Epithelial cell of proximal tubule (primary cell): ENCODE measurements at places on chromosomes 3 and 15. TPM values are rescaled to one million over a fixed set of nuclear protein-coding genes. Genes with fewer than 3 reads are reported as not detected.
A peak's percentile ranks its signal among the peaks of the same experiment; 100 is the strongest.

DNA sequence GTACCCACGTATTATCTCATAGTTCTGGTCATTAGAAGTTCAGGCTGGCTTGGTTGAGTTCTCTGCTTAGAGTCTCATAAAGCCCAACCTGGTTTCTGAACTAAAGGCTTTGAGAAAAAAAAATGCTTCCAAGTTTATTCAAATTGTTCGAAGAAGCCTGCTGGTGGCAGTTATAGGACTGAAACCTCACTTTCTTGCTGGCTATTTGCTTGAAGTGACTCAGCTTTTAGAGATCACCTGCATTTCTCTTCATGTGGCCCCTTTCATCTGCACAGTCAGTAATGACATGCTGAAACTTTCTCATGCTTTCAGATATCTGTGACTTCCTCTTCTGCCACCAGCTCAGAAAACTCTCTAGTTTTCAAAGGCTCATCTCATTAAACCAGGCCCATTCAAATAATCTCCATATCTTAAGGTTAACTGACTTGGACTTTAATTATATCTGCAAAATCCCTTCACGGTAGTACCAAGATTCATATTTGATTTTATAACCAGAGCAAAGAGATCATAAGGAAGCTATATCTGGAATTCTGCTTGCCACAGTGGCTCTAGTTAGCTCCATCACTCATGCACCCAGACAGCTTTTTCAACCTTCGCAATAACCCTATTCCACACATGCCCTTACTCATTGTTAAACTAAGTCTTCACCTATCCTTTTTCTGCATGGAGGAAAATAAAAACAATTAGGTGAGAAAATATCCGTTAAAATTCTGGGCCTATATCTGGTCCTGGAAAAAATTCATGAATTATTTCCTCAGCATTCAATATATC lies 433.8 kb upstream of the CBLB start:
- DNase-seq, result no peak

DNA sequence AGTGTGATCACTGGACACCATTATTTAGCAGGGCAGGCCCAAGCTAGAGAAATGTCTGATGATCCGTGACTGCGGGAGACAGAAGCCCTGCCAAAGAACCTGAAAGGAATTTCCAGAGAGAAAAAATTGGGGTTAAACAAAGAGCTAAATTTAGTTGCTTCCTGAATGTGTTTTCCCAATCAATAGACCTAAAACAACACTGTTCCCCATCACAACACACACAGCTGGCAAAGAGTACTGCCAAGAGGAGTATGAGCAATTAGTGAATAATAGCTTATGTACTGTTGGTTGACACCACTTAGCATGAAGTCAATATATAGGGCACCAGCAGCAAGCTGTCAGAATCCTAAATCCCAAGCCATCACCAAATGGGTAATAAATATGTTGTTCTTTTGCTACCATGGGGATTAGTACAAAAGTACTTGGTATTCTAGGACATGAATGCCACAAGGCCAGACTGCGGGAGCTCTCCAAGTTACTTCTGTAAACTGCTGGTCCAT lies 35.7 kb downstream of the CLK3 start:
- DNase-seq, result peak; percentile 80

DNA sequence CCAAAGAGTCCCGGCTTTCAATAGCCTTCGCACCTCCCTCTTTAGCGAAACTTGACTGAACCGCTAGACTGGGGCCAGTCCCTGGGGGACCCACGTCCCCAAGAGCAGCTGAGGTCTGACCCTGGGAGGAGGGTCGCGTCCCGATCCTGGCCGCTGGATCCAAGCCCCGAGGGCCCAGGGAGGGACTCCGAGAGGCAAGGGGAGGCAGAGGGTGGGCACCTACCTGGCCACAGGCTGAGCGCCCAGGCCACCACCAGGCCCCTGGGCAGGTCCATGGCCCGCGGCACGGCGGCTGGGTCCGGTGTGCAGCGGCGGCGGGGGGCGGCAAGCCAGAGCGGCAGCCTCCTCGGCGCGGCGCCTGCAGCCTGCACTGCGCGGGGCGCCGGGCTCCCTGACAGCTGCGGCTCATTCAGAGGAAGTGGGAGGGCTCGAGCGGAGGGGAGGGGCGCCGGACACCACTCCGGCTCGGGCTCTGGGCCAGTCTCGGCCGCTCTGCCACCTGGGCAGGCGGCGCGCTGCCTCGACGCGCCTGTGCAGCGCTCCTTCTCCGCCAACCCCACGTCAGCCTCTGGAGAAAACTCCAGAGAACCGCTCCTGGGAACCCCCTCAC lies at the start of gene ITGA11:
ITGA11 (minus strand) TSS at position 372 of the 610 bp plus-strand sequence; CDS start at position 275, 97 bp downstream.
- no peak for DNase-seq

- peak; percentile 62 for DNase-seq
These were observed 31.6 kb upstream of the NUDT16 start for GRCh38 chr3:131349946-131350347.

DNA sequence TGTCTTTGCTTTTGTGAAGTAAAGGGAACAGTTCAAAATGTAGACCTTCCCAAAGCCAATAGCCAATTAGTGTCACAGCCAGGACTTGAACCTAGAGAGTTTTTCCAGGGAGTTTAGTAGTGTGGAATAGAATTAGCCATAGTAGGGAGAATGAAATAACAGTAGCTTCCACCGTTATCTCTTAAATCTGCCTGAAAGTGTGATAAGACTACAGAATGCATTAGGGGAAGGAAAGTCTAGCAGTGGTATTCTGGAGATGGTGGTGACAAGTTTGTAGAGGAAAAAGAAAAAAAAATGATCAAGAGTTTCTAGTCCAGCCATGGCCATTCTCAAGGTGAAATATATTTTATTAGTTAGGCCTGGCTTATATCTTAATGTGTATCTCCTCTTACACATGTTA lies 13.8 kb downstream of the ATP11B start:
- no peak for DNase-seq

The TMC3 gene
- not detected in 2 replicates for total RNA-seq

GRCh38 chr3:165193366-165194254 lies 2.6 kb downstream of the SLITRK3 start:
- no peak for DNase-seq

DNA sequence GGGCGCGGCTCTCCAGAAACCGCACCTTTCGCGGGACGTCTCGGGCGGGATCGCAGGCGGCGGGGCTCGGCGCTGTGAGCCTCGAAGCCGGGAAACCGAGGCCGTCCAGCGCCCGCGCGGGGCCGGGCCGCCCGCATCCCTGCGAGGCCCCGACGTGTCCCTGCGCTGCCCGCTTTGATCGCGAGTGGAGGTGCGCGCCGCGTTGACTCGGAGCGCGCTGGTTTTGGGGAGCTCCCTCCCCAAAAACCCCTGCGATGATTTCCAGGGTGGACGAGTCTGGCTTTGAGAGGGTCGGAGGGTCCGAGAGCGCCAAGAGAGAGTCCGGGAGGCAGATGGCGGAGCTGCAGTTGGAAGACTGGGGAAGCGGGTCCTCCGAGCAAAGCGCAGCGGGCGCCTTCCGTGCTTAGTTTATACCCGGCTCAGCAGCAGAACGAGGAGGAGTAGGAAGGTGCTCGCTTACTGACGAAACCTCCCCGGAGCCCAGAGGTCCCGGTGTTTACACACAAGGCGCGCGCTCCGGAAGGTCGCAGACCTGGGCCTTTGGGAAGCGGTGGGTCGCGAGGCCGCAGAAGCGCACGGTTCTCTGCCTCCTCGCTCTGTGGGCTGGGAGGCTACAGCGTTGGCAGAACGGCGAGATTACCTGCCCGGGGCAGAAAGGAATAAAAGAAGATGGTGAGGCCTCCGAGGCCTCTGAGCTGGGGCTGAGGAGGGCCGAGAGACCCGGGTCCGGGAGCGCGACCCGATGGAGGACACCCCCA lies 687 bp downstream of the ALDH1A3 start:
- DNase-seq, result no peak

DNA sequence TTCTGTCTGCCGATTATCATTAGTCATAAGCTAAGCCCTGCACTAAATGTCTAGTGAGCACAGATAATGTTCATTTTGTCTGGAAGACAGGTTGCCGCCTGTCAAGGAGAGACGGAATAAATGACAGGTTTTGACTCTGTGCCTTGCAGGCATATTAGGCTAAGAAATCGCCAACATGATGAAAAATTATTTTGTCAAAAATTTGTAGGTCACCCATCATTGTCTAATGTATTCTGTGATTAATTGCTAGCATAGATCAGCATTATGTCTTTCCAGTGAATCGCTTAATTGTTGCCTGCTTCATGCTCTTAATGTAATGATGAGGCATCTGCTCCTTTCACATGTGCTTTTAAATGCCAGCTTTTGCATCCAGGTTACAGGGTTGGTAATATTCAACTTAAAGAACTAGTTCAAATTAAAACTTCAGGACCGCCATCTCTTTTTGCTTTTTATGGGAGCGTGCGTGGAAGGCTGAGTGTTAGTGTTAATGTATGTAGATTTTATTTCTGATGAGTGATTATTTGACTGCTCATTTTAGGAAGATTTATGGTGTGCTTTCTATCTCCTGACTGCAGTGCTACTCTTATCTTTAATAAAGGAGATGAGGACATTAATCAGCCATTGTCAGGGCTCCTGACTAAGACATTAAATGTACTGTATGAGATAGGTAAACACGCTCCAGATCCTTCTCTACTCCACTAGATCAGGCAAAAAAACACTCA lies 120.8 kb upstream of the MEIS2 start:
- DNase-seq, result no peak

The HTR3C gene
- not detected in 2 replicates for total RNA-seq

The FBLN2 gene
- 0.94 and 1.1 TPM in 2 replicates for total RNA-seq

The GOLGA8G gene
- not detected in 2 replicates for total RNA-seq

The UBE3A gene
- 48.8 and 60.8 TPM in 2 replicates for total RNA-seq

DNA sequence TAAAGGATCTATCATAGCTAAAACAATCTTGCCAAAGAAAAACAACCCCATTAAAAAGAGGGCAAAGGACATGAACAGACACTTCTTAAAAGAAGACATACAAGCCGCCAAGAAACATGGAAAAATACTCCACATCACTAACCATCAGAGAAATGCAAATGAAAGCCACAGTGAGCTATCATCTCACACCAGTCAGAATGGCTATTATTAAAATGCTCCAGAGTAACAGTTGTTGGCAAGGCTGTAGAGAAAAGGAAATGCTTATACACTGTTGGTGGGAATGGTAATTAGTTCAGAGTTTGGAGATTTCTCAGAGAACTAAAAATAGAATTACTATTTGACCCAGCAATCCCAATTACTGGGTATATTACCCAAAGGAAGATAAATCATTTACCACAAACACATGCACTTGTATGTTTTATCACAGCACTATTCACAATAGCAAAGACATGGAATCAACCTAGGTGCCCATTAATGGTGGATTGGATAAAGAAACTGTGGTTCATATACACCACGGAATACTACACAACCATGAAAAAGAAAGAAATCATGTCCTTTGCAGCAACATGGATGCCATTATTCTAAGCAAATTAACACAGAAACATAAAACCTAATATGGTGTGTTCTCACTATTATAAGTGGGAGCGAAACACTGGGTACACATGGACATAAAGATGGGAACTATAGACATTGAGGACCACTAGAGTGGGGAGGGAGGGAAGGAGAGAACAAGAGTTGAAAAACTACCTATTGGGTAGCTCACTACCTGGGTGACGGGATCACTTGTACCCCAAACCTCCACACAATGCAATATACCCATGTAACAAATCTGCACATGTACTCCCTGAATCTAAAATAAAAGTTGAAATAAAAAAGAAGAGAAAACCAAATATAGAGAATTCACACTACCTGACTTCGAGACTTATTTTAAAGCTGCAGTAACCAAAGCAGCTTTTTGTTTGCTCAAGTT lies 32.6 kb downstream of the ITGA11 start:
- DNase-seq, result peak; percentile 15

DNA sequence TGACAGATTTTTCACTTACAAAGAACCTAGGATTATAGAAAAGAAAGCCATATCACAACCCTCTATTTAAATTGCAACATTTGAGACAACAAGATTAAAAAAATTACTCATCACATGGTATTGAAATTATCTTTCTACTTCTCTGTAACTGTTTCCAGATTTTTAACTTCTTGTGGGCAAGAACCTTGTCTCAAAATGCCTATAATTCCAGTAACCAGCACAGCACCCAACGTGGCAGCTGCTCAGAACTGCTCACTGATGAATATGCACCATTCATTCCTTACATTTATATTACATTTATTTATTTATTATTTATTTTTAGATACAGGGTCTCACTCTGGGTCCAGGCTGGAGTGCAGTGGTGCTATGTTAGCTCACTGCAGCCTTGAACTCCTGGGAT lies 216.1 kb downstream of the THRB start:
- DNase-seq, result no peak

DNA sequence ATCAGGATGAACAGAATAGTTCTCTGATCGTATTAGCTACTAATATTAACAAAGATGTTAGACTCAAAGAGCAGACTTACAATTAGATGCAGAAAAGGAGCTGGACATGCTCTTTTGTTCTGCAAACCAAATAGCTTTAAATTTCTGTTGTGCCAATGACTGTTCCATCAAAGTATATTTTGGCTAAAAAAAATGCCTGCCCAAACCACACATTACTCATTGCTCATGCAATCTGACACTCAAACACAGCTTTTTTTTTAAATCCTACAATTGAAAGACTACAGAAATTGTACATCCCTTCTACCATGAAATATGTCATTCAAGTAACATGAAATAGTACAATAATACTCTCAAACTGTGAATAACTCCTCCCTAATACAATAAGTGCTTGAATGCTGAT lies 48.6 kb downstream of the SHOX2 start:
- no peak for DNase-seq

The CDV3 gene
- total RNA-seq, result 163 and 225 TPM in 2 replicates

The AMT gene
- 2.3 and 2.5 TPM in 2 replicates for total RNA-seq

- no peak for DNase-seq
These were observed 103.1 kb downstream of the KLHL25 start for GRCh38 chr15:85691350-85692240.

GRCh38 chr15:90882781-90883525 lies 1.4 kb upstream of the FES start:
- DNase-seq, result no peak

DNA sequence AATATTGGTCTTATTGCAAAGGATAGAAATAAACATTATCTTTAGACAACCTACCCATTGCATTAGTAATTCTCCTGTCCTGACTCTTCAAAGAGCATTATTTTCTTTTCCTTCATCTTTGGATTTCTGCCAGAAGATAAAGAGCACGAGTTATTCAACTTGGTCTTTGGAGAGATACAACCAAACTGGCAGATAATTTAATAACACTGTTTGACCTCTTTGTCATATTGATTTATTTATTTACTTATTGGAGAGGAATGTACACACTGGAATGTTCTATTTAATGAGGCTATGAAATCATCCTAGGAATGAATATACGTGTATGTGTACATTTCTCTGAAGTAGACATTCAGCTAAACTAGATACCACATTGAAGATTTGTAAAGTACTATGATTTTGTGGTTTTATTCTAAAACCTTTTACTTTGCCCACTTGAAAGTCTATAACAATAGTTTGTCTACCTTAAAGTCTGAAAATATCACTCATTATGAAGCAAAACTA lies 462.1 kb downstream of the C3orf38 start:
- DNase-seq, result no peak

GRCh38 chr3:30741889-30742288 lies 135.5 kb downstream of the TGFBR2 start:
- DNase-seq, result no peak

GRCh38 chr15:65722191-65722590 lies 69.9 kb downstream of the DENND4A start:
- DNase-seq, result no peak

The MKRN3 gene
- 0.81 TPM in 1 of 2 replicates, not detected in the other for total RNA-seq
